ENCODE measurements at places on chromosomes 7 and 10. TPM values are rescaled to one million over a fixed set of nuclear protein-coding genes. Genes with fewer than 3 reads are reported as not detected.

The SLC13A4 gene
- total RNA-seq: not detected

The CALHM3 gene
- not detected for total RNA-seq

The GPER1 gene
- total RNA-seq: 0.63 TPM

The MYO1G gene
- 0.20 TPM for total RNA-seq

The LRGUK gene
- 0.54 TPM for total RNA-seq

The RFC2 gene
- 125 TPM for total RNA-seq

The ARHGEF5 gene
- total RNA-seq: 9.3 TPM

The TET1 gene
- total RNA-seq: 17.4 TPM

The OR2A5 gene
- not detected for total RNA-seq

The EN2 gene
- not detected for total RNA-seq

The IMPDH1 gene
- 74.4 TPM for total RNA-seq

The MMD2 gene
- total RNA-seq: not detected

The MRLN gene
- not detected for total RNA-seq

The AKR1C1 gene
- 9.8 TPM for total RNA-seq

The MPP7 gene
- total RNA-seq: 1.5 TPM

The SPDYE6 gene
- not detected for total RNA-seq

The CPA2 gene
- total RNA-seq: 0.26 TPM

The ZNF853 gene
- total RNA-seq: 3.4 TPM
